Sciatic nerve (tissue), 2 donors: ENCODE measurements at places on chromosomes 12 and 14. TPM values are rescaled to one million over a fixed set of nuclear protein-coding genes. Genes with fewer than 3 reads are reported as not detected.

- peak; percentile 79 for DNase-seq
Observed at GRCh38 chr14:41609704-41610183, 3.1 kb downstream of the LRFN5 start.

- no peak for DNase-seq
Observed at GRCh38 chr14:62673014-62673755, 372.1 kb downstream of the KCNH5 start.

- no peak for DNase-seq
Observed at GRCh38 chr12:12387501-12387900, 30.6 kb downstream of the BORCS5 start.

GRCh38 chr14:93007225-93007997 is 84.5 kb downstream of the CHGA start:
- DNase-seq = no peak

TAS2R14 gene
- 7.0 TPM for total RNA-seq

- DNase-seq = no peak
Observed at GRCh38 chr12:109844091-109844490, 10.9 kb upstream of the TRPV4 start.

DNA sequence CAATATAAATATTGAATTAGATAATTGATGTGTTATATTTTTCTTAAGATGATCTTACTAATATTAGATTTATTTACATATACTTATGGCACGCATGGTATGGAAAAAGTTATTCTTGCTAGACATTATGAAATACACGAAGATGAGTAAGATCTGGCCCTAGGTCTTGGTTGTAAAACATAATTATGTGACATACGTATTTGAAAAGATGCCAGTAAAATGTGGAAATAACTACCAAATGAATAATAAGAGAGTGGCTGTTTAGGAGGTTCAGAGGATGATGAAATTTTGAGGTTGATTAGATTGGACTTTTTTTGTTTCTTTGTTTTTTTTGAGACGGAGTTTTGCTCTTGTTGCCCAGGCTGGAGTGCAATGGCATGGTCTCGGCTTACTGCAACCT is 41.3 kb downstream of the FANCM start:
- no peak for DNase-seq

RFLNA gene
- 28.1 TPM for total RNA-seq

DNA sequence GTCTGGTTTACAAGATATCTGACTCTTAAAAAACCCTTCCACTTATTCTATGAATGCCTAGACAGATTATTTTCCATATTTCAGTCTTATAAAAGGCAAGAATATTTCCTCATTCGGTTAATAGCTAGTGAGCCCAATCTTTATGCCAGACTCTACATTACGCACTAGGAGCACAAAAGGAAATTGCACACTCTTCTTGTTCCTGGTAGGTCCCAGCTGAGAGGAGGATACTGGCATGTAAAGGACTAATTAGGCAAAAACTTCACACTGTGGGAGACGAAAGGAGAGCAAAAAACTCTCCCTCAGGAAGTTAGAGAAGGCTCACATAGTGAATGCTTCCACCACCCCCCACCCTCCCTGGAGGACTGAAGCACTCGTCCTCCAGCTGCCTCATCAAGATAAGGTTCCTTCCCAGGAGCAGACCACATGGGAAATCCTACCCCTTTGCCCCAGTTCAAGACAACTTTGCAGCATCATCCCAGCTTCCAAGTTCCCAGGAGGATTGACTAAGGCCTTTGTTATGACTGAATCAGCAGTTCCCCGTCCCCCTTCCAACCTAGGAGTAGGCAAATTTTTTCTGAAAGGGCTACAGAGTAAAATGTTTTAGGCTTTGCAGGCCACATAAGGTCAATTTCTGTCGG is 14.5 kb downstream of the CAPZA3 start:
- no peak for DNase-seq
